Substantia nigra (tissue), 51 donors: ENCODE measurements at places on chromosomes 7 and 10.
A peak's percentile ranks its signal among the peaks of the same experiment; 100 is the strongest.

- DNase-seq: peak; percentile 58
Measured at GRCh38 chr7:35714862-35715261, 19.9 kb upstream of the HERPUD2 start.

GRCh38 chr7:139675127-139676125 lies 102.4 kb downstream of the HIPK2 start:
- DNase-seq: no peak

- DNase-seq: peak; percentile 72
Measured at GRCh38 chr10:3406556-3406955, 234.0 kb upstream of the PITRM1 start.

DNA sequence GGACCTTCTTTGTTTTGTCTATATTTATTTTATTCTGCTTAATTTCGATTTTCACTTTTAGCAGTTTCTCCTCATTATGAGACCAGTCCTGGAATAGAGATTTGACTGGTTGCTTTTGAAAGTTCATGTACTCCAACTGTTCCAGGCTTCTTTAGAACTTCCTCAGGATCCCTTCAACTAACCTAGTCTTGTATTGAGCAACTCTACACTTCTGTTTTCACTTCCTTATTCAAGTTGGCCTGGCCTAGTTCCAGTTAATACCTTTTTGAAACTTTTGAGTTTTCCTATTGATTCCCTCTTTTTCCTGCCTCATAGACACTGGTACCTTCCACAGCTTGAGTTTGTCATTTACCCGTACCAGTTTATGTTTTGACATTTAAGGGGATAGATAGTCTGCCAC lies 421.7 kb downstream of the ATRNL1 start:
- DNase-seq: no peak
